Left colon (tissue), 2 donors: ENCODE measurements at places on chromosomes 7 and 10. TPM values are rescaled to one million over a fixed set of nuclear protein-coding genes. Genes with fewer than 3 reads are reported as not detected.

- no peak for DNase-seq
Observed at GRCh38 chr10:56028298-56029132, 332.5 kb downstream of the ZWINT start.

DNA sequence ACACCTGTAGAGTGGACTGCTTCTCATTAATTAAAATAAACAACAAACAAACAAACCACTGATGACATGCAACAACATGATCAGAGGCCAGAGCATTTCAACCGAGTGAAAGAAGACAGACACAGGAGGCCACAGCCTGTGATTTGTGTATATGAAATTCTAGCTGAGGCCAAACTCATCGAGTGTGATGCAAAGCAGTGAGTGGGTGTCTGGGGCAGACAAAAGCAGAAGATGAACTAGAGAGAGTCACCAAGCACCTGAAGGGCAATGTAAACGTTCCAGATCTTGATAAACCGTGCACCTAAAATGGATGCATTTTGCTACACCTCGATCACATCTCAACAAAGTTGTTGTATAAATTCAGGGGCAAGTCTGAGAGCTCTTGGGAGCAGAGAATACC lies 108.4 kb downstream of the KLF6 start:
- no peak for DNase-seq

GRCh38 chr7:154804449-154804848 lies 198.5 kb downstream of the PAXIP1 start:
- DNase-seq = no peak

DNA sequence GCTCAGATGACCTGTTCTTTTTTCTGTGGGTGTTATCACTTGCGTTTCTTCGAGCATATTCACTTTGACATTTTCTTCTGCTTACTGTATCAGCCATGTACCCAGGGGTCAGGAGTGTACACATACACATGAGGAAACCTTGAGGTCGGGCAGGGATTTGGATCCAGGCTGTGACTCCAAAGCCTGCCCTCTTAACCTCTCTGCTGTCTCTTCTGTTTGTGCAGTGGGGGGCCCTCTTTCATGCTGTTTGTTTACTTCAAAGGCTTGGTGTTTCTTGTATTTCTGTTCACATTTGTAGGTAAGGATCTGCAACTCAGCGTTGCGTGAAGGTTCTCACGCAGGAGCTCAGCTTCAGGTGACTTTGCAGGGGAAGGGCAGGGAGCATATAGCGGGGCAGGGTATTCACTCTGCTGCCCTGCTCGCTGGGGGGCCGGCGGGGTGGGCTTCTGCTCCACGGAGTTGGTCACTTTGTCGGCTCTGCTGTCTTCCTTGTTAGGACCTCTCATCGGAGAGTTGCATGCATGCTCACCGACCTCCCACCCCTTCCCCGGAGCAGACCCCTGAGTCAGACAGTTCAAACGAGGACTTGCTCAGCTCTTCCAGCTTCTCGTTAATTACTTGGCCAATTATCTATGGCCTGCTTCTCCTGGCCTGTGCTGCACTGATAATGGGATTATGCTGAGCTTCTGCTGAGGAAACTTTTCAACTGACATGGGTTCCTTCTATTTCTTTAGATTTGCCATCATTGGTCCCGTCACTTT lies 77.5 kb downstream of the SDK1 start:
- no peak for DNase-seq

DNA sequence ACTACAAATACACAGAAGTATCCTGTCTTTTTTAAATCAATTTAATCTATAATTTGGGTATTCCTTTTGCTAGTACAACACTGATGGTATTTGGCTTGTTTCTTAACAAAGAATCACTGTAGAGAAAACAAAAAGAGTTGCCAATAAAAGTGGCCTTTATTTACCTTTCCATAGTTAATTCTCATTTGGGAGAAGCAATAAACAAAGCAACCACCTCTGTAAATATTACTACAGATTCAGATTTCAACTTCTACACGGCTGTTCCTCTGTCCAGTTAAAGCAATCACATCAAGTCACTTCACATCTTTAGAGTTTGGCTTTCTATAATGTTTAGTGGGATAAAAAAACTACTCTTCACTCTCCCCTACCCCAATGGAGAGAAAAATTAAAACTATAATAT lies 34.4 kb downstream of the ERCC6 start:
- no peak for DNase-seq

DNA sequence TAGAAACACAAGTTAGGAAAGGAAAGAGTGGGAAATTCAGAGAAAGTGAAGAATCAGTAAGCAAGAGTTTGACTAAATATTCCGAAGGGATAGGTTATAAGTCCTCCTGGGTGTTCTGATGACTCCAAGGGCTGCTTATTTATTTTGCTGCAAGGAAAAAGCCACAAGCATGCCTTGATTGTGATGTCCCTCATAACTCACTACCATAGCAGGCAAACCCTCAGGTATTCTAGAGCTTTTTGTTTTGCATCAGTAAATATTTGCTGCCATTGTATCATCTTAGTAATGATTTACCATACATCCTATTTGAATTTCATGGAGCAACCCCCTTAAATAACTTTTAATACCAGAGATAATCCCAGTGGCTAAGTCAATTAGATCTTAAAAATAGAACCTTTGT lies 688.1 kb downstream of the SUGCT start:
- DNase-seq = no peak

DNA sequence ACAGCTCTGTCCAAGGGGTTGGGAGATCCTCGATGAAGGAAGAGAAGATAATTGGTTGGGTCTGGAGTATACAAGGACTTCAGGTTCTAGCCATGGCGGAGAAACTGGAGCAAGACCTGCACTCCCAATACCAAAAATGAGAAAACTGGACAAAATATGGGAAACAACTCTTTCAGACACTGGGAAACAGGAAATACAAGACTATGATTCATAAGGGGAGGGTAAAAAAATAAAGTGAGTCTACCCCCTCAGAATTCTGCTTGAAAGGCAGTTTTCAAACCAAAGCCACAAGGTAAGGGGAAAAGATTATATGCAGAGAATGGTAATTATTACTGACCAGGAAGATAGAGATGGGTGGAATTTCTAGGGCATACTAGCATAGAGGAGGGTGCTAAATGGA lies 10.2 kb upstream of the SEC61G start:
- DNase-seq = no peak

- no peak for DNase-seq
Observed at GRCh38 chr10:36446881-36447280, 678.5 kb upstream of the ANKRD30A start.

DNA sequence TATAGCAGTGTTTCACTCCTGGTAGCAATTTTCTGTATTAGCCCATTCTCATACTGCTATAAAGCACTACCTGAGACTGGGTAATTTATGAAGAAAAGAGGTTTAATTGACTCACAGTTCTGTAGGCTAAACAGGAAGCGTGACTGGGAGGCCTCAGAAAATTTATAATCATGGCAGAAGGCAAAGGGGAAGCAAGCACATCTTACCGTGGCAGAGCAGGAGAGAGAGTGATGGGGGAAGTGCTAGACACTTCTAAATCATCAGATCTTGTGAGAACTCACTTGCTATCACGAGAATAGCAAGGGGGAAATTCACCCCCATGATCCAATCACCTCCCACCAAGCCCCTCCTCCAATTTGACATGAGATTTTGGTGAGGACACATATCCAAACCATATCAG lies 131.6 kb upstream of the EFCAB10 start:
- DNase-seq = no peak

- DNase-seq = no peak
Observed at GRCh38 chr10:47237316-47238260, 62.4 kb upstream of the GDF10 start.

- peak; percentile 87 for DNase-seq
Observed at GRCh38 chr10:34954142-34954541, 136.0 kb downstream of the CUL2 start.

DNA sequence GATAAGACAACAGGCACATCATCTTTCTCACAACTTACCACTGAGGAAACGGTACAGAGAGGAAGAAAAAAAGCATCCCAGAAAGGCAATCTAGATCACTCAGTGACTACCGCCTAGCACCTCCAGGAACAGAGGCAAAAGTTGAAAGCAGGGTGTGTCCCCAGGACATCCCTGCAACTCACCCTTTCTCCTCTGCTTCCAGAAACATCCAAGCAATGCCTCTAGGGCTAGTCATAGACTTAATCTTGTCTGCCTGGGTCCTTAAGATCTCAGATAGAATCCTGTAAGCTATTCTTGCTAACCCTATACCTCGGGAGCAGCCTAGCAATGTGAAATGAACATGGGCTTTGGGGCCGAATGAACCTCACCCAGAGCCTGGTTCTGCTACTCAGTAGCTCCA lies 18.8 kb upstream of the PDCD4 start:
- DNase-seq = no peak

GRCh38 chr7:45443263-45443662 lies 130.9 kb upstream of the ADCY1 start:
- no peak for DNase-seq

GRCh38 chr10:133281628-133282372 lies 5.1 kb upstream of the ADAM8 start:
- no peak for DNase-seq

Gene HHEX
- total RNA-seq = 4.8 TPM

Gene AKR1C4
- total RNA-seq = not detected

Gene AKR1D1
- not detected for total RNA-seq

Gene UTF1
- total RNA-seq = not detected

Gene PRLHR
- not detected for total RNA-seq

Gene GDF2
- not detected for total RNA-seq

Gene BBS9
- 11.0 TPM for total RNA-seq

Gene BAMBI
- 0.85 TPM for total RNA-seq

Gene TSPAN13
- 97.7 TPM for total RNA-seq

Gene TDRD1
- 2.9 TPM for total RNA-seq

Gene GRIFIN
- total RNA-seq = not detected

Gene GPR26
- not detected for total RNA-seq
